ENCODE measurements at places on chromosomes 1 and 21.

DNA sequence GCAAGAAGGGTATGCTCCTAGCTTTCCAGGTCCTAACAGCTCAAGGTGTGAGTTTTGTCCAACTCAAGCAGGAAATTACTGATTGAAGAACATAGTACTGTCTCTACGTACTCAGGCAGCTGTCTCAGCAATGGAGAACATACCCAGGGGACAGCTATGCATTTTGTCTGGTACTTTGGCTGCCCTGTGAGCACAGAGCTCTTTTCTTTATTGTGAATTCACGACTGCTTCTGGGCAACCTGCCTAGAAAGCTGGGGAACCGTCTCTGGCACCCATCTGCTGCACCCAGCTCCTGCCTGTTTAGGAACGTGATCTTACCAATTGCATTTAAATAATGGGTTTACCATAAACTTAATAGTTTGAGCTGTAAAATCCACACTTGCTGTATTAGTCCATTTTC lies 258.1 kb downstream of the HHAT start:
- no peak for DNase-seq

GRCh38 chr1:75542818-75543570 lies 67.9 kb downstream of the SLC44A5 start:
- DNase-seq, result no peak

- DNase-seq, result no peak
These were observed 86.1 kb downstream of the FASLG start for GRCh38 chr1:172745014-172745413.

- no peak for DNase-seq
These were observed 61.4 kb downstream of the CD247 start for GRCh38 chr1:167456926-167457325.

GRCh38 chr1:183991756-183992155 lies 45.8 kb downstream of the COLGALT2 start:
- DNase-seq, result no peak

Data from T-helper 1 cell (primary cell).